CD4-positive, alpha-beta T cell treated with Interleukin-10 for 1 hour (primary cell): ENCODE measurements at places on chromosomes 13 and 19.
A peak's percentile ranks its signal among the peaks of the same experiment; 100 is the strongest.

- DNase-seq = no peak
These were observed 233.7 kb upstream of the SOX21 start for GRCh38 chr13:94946039-94946438.

DNA sequence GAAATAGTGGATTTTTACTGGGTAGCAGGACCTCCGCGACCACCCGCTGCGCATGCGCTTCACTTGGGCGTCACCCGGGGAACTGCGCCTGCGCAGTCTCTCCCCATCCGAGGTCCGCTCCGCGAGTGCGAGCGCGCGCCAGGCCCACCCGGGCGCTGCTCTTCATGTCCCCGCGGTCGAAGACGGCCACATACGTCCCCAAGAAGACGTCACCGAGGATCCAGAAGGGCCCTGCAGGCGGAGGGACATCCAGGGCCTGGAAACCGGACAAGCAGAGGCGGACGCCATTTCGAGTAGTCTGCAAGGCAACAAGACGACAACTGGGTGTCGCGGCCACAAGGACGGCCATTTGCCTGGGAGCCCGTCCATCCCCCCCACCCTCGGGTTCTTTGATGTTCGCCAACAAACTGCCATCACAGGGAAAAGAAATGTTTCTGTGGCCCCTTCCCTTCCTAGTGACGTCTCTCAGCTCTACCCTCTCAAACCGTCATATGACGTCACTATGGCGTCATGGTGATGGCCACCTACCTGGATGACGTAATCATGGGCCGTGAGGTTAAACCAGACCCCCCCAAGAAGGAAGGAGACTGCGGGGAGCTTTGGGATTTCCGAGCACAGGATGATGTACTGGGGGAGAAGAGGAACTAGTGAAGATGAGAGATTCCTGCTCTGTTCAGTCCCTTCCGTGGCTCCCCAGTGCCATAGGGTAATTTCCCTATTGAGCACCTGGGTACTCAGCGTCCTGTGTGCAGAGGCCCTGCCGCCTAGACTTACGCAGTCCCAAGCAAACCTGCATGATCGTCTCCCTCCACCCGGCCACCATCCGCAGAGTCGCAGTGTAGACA lies 6.7 kb downstream of the NAPSA start:
- DNase-seq = peak; percentile 88

- no peak for DNase-seq
These were observed 88.5 kb upstream of the SIAH3 start for GRCh38 chr13:45940061-45940460.

DNA sequence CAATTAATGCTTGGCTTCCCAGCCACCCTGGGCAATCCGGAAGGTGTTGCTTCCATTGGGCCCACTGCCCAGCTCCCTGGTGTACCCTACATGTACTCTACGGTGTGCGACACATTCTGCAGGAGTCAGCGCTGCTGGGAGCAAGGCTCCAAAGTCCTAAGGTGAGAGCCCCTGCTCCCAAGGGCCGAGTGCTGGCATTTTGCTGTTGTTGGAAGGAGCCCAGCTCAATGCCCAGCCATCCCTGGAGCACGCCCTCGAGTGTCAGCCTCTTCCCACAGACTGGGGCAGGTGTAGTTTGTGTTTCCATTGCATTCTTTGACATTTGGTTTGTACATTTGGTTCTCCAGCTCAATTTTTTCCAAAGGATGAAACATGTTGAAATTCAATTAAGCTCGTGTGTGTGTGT lies 64.6 kb downstream of the GGACT start:
- DNase-seq = no peak
